ENCODE measurements at places on chromosomes 12 and 14.

- DNase-seq: no peak
Observed at GRCh38 chr12:124592050-124592449, 24.6 kb upstream of the NCOR2 start.

DNA sequence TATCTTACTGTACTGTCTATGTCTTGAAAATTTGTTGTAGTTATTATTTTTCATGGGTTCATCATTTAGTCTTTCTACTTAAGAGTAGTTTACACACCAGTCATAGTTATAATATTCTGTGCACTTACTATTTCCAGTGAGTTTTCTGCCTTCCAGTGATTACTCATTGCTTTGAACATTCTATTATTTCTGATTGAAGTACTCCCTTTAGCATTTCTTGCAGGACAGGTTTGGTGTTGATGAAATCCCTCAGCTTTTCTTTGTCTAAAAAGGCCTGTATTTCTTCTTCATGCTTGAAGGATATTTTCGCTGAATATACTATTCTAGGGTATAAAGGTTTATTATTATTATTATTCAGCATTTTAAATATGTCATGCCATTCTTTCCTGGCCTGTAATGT lies 66.8 kb downstream of the TSPAN8 start:
- DNase-seq: no peak

GRCh38 chr12:72110937-72111650 lies 161.1 kb upstream of the TRHDE start:
- DNase-seq: no peak

DNA sequence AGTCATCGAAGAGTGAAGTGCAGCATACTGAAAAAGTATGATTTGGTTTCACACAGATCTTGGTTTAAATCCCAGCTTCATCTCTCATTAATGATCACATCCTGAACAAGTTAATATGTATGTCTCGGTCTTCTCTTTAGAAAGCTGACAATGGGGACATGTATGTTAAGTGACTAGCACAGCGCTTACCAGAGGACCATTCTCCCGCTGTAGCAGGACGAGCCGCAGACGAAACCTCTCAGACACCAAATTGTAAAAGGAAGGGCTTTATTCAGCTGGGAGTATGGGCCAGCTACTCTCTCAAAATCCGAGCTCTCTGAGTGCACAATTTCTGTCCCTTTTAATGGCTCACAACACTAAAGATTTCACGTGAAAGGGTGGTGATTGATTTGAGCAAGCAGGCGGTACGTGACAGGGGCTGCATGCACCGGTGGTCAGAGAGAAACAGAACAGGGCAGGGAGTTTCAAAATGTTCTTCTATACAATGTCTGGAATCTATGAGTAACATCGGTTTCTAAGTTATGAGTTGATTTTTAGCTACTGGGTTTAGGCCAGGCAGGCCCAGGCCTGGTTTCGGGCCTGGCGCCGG lies 682.4 kb downstream of the DIO2 start:
- no peak for DNase-seq

DNA sequence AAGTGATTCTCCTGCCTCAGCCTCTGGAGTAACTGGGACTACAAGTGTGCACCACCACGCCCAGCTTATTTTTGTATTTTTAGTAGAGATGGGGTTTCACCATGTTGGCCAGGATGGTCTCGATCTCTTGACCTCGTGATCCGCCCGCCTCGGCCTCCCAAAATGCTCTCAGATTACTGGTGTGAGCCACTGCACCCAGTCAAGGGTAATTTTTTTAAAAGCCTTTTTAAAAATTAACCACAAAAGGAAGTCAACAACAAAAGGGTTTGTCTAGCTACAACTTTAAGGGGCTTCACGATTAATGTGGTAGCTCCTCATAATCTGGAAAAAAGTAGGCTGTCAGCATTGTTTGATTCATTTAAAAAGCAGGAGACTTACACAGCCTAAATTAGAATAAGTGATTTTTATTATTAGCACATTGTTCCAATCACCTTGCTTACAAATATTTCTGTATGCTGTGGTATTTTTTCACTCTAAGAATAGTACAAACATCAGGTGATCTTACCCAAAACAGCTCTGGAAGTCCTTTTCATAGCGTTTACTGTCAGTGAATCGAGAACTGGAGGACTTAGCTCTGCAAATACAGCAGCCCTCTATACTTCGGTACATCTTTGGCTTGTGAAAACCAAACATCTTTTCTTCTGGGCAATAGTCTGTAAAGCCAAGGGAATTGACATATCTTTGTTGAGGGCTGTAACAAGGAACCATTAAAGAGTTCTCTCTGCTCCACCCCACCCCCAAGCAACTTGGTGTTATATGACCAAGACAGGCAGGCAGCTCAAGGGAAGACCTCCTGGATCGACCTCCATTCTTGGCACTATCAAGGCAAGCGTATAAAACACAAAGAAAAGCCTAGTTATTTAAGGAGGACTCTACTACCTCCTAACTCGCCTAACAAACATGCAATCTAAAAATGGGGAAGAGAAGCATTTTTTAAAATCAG lies 28.1 kb downstream of the SINHCAF start:
- no peak for DNase-seq

DNA sequence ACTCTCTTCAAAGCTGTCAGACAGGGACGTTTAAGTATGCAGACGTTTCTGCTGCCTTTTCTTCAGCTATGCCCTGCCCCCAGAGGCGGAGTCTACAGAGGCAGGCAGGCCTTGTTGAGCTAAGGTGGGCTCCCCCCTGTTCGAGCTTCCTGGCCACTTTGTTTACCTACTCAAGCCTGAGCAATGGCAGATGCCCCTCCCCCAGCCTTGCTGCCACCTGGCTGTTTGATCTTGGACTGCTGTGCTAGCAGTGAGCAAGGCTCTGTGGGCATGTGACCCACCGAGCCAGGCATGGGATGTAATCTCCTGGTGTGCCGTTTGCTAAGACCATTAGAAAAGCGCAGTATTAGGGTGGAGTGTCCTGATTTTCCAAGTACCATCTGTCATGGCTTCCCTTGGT lies 900.4 kb upstream of the MDGA2 start:
- peak; percentile 75 for DNase-seq

DNA sequence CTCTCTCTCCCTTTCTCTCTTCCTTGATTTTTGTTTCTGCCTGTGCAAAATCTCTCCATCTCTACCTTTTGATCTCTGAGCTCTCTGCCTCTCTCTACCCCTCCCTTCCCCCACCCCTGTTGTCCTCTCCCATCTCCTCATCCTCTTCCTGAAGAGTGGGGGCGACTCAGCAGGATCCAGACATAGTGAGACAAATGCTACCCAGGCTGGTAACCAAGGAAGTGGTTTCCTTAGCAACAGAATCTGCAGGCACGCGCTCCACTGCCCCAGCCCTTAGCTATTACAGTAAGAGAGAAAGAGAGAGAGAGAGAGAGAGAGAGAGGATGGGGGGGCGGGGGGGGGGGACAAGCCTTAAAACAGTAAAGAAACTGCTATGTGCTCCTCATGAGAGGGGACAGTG lies 85.6 kb downstream of the CMKLR1 start:
- peak; percentile 73 for DNase-seq

- peak; percentile 43 for DNase-seq
Observed at GRCh38 chr14:105148604-105149145, 19.9 kb downstream of the JAG2 start.

DNA sequence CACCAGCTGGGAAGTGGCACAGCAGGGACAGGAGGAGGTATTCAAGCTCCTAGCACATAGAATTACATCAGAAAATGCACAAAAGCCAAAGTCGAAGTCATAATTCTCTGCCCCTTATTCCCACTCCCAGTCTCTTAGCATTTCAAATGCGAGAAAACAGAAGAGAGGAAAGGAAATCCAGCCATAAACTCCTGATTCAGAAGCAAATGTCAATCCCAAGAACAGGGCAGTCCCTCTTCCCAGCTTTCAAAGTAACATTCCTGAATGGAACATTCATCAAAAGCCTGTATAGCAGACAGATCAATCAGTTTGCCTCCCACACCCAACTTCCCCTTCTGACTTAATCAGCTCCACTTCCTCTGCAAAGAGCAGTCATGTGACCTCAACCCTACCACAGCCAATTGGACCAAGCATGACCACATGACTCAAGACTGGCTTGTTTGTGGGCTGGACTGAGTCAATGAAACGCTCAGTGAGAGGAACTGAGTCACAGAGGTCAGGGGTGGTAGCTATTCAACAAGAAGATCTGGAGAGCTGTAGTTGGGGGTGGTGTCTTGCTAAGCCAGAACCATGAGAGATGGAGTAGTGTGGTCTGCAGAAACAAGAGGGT lies 41.4 kb upstream of the TUNAR start:
- DNase-seq: no peak
